Psoas muscle (tissue), 8 donors: ENCODE measurements at places on chromosomes 3 and 15. TPM values are rescaled to one million over a fixed set of nuclear protein-coding genes. Genes with fewer than 3 reads are reported as not detected.

- DNase-seq = no peak
Observed at GRCh38 chr15:56837273-56837672, 81.2 kb upstream of the TCF12 start.

DNA sequence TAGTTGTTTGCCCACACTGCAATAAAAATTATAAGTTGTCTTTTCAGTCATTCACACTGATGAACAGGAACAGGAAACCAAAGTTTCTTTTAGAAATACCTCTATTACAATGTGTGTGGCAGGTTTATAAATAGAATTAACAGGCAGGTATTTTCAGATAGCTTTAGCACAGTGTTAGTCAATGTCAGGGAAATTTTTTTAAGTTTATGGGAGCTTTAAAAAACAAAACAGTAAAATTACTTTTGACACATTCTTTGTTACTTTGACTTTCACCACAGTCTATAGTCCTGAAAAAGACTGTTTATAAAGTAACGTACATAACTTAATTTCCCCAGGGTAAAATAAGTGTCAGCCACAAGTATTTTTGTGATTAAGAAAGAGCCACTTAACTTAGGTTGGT is 38.1 kb downstream of the SERPINI1 start:
- DNase-seq = no peak

DNA sequence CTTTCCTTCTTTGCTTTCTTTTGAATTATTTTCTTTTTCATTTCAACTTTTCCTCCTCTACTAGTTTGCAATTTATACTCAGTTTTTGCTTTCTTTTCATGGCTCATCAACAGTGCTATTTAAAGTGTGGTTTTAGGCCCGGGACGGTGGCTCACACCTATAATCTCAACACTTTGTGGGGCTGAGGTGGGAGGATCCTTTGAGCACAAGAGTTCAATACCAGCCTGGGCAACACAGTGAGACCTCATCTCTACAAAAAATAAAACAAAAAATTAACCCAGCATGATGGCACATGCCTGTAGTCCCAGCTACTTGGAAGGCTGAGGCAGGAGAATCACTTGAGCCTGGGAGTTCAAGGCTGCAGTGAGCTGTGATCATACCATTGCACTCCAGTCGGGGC is 20.4 kb upstream of the DENND4A start:
- no peak for DNase-seq

DNA sequence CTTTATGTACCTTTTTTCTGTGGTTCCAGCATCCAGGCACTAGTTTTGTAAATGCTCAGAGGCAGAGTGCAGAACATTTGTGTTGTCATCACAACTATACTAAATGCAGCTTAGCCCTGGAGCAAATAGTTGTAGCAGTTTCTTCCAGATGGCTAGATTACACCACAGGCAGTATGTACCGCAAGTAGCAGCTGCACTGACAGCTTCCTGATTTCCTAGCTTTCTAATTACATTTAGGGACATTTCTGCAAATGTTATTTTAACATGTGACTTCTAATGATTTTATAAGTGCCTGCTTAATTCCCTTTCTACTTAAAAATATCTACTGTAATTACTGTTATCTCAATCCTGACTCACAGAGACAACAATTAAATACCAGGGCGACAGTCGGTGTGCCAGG is 106.5 kb downstream of the NR2E3 start:
- no peak for DNase-seq

DNA sequence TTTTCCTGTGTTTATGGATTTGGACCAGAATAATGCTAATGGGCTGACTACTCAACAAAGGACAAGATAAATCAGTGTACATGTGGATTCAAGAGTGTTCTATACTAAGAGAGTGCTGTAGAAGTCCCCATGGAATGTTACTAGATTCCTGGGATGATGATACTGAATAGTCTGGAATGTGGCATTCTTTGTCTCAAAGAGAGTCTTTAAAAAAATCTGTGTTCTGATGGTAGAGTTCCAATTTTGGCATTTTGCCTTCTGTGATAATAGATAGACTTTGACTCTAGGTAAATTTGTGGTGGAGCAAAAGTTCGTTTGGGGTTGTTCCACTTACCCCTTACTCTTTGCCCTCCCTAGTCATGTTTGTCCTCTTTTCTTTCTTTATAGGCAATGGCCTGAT is 43.7 kb downstream of the NMD3 start:
- DNase-seq = no peak

GRCh38 chr3:141738891-141739363 is 829 bp downstream of the RNF7 start:
- no peak for DNase-seq

DNA sequence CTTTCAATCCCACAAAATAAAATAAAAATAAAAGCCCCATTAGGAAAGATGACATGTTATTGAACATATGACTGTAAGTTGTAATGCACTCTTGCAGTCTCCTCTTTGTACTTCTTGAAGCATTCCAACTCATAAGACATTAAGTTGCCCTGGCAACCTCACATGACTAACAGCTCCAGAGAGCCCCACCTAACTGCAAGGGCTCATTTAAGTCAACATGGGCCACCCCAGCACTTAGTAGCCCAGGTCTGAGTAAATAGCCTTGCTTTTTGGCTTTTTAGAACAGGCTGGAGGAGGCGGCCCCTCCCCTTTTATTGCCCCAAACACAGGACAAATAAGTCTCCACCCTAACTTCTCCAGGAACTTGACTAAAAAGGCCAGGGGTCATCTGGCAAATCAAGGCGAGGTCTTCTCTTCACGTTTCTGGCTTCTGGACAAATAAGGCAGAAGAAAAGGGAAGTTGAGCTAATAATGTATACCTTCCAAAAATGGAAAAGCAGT is 135.1 kb downstream of the TMCO5A start:
- DNase-seq = peak; percentile 46

- no peak for DNase-seq
Observed at GRCh38 chr3:50147447-50147846, 7.7 kb upstream of the SEMA3F start.

- no peak for DNase-seq
Observed at GRCh38 chr3:169072494-169072893, 591.0 kb downstream of the MECOM start.

Gene KCNMB2
- not detected for polyA plus RNA-seq

Gene GOLGA6D
- not detected for polyA plus RNA-seq

Gene NEDD4
- 36.2 TPM for polyA plus RNA-seq

Gene STARD9
- 1.7 TPM for polyA plus RNA-seq

Gene MAP6D1
- polyA plus RNA-seq = 5.3 TPM

Gene CHRNA7
- 0.18 TPM for polyA plus RNA-seq

Gene ATP6V1A
- polyA plus RNA-seq = 4.2 TPM

Gene COPG1
- polyA plus RNA-seq = 96.1 TPM

Gene GOLGA6L6
- not detected for polyA plus RNA-seq

Gene ZMYND10
- polyA plus RNA-seq = 0.51 TPM

Gene NMNAT3
- 14.2 TPM for polyA plus RNA-seq

Gene CFAP92
- polyA plus RNA-seq = 0.09 TPM
